ENCODE measurements at places on chromosomes 6 and 20.

DNA sequence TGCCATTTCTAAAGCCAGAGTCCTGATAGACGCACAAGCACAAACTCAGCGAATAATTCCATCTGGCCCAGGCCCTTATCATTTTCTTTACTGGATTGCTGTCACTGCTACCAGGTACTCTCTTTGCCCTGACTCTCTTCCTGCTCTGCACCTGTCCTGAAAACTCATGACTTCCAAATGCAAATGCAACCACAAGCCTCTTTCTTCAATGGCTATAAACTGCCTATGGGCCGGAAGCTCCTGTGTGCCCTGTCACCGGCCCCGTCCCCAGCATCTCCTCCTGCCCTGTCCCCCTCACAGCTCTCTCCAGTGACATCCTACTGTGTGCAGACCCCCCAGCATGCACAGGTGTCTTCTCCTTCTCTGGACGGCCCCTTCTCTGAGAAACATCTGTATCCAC is 302.6 kb downstream of the GMDS start:
- DNase-seq, result no peak

DNA sequence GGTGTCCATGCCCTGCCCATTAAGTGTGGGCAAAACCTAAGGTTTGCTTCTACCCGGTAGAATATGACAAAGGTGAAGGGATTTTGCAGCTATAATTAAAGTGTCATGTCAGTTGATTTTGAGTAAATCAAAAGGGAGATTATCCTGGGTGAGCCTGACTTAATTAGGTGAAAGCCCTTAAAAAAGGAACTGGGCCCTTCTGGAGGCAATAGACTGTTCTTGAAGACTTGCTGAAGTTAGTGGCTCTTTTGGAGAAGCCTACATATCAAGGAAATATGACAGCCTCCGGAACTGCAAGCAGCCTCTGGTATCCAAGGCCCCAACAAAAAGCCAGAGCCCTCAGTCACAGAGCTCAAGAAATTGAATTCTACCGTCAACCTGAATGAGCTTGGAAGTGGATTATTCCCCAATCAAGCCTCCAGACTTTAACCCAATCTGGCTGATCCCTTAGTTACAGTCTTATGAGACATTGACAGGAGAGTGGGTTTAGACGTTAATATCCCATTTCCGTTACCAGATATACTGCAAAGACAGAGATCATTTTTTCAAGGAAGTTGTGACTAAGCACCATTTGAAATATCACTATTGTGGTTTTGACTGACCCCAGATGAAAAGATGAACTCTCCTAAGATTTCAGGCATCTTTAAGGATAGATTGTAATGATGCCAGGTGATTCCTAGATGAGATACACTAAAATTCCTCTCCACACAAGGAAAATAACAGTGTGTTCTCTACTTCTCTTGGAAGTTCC is 303.4 kb downstream of the PLCB1 start:
- no peak for DNase-seq

- DNase-seq, result no peak
Measured at GRCh38 chr6:167005350-167006159, 6.4 kb downstream of the CEP43 start.

DNA sequence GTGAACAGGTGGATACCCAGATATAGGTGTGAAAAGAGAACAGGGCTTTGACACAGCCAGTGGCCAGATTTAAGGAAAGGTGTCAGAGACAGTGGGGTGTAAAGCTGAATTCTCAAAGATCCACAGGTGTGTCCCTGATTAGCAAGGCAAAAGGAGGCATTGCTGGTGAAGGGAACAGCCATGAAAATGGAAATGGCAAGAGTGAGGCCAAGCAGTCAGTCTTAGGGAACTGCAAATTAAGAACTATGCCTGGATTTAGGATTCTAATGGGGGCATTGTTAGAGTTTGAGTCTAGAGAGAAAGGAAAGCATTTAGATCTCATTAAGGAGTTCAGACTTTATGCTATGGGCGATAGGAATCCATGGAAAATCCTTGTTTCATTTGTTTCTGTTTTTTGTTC is 789.2 kb downstream of the MAFB start:
- DNase-seq, result no peak

- DNase-seq, result peak; percentile 62
Measured at GRCh38 chr6:2790588-2791449, 25.6 kb downstream of the WRNIP1 start.

DNA sequence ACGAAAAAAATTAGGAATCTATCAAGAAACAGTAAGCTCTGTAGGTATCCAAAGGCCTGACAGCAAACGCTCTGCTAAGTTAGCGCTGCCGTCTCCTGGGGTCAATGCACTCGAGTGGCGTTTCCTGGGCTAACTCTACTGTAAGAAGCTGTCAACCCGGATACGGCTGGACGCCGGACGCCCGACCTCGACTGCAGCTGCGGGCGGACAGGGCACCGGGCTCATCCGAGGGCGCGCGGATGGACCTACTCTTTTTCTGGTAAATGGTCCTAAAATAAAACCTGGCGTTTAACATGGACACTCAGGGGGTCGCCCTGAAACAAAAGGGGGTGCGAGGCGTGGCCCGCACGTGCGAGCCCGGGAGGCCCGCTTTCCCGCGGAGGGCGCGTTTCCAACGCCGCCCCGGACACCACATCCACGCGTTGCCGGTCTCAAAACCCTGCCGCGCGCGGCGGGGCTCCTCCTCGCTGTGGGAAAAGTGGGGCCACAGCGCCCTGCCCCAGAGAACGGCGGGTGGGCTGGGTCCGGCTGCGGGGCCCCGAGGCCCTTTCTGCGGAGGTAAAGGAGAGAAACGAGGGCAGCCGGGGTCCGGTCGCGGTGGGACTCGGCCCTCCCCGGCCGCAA is 537 bp downstream of the TCP1 start:
- no peak for DNase-seq

DNA sequence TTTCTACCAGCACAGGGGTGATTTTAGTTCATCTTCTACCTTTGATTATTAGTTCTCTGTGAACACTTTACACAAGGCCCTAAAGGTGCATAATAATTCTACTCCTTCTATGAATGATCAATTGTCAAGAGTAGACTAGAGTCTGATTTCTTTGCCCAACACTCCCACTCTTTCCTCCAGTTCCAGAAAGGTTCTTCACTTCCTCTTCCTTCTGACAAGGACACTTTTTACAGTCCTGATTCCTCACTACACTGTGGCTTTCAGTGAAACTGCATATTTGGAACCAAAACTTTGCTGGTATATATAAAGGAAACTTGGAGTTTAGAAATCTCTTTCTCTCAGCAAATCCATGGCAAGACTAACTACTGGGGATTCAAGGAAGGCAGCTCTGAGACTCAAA is 10.6 kb upstream of the RSPO3 start:
- no peak for DNase-seq

DNA sequence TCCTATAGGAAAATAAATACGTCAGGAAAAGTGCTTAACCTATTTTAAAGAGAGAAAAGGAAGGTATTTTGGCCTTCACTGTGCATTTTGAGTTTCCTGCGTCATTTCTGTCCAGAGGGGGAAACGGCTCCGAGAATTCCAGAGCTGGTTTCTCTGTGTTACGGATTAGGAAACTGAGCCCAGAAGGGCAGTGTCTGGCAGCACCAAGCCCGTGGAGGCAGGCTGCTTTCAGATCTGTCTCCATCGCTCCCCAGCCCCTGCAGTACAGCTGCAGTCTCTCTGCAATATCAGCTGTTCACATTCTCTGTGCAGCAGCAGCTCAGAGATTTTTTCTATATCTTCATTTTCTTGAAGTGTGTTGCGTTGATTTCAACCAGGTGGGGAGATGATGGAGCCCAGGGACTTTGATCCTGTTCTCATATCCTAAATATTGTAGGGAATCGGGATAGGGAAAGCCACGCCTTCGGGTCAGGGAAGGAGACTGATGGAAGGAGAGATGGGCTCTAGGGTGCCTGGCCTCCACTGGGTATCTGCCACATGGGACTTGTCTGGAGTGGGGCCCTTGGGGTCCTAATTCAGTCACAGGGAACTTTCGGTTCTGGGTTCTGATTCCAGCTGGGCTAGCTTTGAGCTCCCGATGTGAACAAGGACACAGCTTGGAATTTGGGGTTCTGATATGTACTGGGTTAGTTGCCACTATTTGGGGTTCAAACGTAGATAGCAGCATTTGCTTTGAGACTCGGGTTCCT is 2.8 kb downstream of the ANKRD60 start:
- no peak for DNase-seq

DNA sequence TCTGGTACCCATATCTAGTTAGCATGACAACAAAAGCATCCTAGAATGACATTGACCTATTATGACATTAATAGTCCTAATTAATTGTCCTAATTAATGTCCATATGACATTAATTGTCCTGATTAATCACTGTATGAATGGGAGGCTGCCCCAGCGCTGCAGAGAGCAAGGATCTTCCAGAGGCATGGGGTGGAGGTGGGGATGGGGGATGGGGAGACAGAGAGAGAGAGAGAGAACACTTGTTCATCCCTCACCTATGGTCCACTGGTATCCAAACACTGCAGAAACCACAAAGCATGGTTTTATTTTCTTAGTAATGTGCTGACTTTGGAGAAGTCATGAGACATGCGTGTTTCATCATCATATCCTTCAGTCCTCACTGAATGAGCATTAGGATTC is 235.1 kb downstream of the FNDC1 start:
- no peak for DNase-seq

- no peak for DNase-seq
Measured at GRCh38 chr6:13500915-13501314, 13.5 kb upstream of the GFOD1 start.

DNA sequence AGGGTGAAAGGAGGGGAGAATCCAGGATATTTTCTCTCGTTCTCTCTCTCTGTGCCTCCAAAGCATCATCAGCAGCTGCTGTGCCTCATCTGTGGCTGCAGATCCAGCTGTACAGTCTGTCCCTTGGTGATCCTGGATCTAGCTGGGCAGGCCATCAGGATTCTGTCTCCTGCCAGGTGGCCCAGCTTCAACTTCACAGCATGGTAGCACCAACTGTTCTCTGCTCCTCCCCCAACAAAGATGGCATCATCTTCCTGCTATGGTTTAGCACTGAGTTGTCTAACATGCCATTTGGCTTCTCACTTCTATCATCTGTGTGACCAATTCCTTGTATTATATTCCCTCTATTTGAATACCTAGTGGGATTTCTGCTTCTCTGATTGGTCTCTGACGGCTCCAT is 28.6 kb upstream of the ARFGEF2 start:
- no peak for DNase-seq

DNA sequence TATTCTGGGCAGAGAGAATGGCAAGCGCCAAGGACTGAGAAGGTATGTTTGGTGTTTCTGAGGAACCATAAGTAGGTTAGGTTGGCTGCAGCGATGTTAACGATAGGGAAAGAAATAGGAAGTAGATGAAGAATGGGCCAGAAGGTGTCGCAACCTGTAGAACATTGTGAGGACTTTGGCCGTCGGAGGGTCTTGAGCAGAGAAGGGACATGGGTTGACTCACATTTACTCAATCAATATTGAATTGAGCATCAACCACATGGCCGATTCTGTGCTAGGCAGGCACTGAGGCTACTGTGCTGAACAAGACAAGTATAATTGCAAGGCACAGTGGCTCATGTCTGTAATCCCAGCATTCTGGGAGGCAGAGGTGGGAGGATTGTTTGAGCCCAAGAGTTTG is 26.8 kb upstream of the RPN2 start:
- no peak for DNase-seq

DNA sequence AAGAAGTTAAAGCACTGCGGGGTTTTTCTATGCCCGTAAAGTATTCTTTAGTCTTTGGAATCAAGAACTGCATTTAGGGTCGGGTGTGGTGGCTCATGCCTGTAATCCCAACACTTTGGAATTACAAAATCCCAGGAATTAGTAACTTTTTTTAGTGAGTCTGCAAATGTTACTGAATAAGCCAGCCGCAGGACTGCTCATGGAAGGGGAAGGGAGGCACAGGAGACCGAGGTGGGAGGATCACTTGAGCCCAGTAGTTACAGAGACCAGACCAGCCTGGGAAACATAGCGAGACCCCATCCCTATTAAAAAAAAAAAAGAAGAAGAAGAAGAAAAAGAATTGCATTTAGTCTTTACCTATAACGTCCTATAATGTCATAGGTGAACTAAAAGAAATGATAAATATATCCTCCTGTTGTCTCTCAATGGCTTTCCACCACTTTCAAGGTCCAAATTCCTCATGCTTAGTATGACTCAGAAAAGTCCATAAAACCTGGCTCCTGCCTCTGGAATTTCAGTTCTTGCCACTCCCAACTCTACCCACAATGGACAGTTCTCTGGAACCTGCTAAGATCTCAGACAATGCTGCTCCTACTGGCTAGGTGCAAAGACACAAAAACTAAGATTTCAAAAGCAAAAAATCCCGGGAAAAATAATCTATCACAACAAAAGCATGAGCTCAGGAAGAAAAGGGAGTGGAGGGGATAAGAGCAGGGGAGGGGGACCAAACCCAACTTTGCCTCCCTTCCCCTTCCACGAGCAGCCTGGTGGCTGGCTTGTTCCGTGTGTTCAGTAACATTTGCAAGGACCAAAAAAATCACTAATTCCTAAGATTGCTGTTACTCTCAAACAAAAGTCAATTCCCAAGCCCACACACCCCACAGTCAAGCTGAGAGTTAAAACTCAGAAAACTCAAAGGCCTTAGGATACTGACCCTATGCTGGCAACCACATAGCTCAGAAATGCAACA is 39.0 kb downstream of the B4GALT5 start:
- DNase-seq, result no peak

- DNase-seq, result no peak
Measured at GRCh38 chr6:82178077-82178758, 69.3 kb downstream of the IBTK start.

DNA sequence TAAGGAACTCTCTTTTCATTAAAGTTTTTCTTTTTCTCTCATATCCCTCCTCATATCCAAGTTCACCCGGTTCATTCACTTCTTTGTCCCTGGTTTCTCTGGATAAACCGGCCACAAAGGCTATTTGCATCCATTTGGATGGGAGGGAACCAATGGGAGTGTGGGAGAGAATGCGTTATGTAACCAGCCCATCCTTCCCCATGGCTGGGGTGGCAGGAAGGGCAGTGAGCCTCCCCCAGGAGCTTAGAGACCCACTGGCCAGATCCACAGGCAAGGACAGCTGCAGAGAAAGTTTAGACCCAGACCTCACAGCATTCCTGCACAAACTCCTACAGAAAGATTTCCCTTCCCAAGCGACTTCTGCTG is 10.7 kb downstream of the CASS4 start:
- DNase-seq, result no peak

DNA sequence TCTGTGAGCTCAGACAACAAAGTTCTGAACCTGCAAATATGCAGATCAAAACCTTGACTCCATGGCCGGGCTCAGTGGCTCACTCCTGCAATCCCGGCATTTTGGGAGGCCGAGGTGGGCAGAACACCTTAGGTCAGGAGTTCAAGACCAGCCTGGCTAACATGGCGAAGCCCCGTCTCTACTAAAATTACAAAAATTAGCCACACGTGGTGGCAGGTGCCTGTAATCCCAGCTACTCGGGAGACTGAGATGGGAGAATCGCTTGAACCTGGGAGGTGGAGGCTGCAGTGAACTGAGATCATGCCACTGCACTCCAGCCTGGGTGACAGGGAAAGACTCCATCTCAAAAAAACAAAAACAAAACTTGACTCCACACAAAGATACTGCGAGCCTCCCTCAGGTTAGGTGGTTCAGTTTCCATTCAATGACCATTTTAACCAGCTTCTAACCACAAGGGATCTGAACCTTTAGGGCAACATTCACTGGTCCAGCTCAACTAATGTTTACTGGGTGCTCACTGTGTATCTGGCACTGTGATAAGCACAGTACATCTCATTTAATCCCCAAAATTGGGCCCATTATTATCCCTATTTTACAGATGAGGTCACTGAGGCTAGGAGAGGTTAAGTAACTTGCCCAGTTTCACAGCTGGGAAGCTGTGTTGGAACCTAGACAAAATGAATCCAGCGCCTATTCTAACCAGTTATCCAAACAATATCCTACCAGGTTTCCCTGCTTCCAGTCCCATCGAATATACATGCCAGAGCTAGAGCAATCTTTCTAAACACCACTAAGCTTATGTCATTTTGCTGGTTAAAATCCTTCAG is 1.8 kb downstream of the SNRPB start:
- no peak for DNase-seq
